Stimulated activated CD8-positive, alpha-beta memory T cell treated with anti-CD3 and anti-CD28 coated beads, Interleukin-4, amount 100 ng/mL, for 4 hours (primary cell): ENCODE measurements at places on chromosomes 4 and X.

DNA sequence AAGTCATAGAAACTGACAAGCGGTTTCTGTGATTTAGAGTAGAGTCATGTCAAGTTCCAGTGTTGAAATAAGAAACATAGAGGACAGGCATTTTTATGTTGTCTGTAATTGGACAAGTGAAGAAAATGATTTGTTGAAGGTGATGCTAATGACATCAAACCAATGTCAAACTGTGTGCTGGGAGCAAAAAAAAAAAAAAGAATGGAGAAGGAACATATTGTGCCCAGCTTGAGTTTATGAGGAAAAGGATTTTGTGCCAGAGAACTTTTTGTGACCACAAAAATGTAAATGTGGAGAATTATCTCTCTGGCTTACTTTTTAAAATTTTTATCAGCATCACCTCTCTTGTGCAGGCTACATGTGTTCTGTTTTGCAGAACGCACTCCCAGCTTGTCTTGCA lies 495.7 kb downstream of the RAPGEF2 start:
- DNase-seq = no peak

DNA sequence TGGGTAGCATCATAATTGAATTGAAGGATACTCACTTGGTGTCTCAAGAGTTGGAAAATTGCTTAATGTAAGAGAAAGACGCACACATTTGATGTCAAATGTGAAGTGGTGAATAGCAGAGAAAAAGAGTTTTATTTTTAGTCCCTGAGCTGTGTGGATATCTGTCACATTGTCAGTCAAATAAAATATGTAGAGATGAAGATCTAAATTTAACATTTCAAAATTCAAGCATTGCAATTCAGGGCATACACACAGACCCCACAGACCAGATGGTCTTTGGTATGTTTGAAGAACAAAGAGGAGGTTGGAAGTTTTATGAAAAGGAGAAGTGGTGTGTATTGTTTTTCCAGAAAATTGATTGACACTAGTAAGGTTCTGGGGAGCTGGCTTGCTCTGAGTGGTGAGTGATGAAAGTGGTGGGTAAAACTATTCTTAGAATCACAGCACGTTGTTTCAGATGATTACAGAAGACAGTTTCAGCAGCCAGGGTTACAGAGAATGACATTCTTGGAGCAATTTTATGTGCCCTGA lies 44.9 kb upstream of the BBS12 start:
- DNase-seq = no peak

DNA sequence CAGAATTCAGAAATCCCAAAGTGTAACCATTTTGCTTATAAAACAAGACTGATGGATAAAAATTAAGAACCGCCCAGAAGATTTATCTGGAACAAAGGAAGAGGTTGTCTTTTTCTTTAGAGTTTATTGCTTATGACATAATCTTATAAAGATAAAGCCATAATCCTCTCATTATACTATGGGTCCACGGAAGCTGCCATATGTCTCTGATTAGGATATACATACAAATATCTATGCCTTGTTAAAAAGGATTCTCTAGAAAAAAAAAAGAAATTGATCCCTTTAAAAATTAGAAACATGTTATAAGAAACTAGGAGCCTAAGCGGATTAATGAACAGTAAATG lies 70.5 kb downstream of the RELL1 start:
- no peak for DNase-seq

GRCh38 chr4:142095886-142096605 lies 459.7 kb downstream of the IL15 start:
- DNase-seq = no peak

DNA sequence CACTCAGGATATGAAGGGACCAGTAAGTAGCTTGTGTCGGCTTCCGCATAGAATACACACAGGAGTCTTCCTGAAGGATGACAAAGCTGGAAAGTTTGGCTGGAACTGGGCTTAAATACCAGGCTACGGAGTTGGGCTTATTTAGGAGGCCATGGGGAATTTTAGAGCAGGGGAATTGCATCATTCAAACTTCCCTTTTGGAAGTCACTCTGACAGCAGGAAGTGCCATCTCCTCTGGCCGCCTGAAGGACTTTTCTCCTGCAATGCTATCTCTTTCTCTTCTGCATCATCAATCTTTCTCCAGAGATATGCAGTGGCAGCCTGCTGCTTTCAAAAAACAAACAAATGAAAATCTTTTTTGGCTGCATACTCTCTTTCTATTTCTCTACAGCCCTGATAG lies 48.4 kb upstream of the PAK3 start:
- no peak for DNase-seq

- no peak for DNase-seq
Observed at GRCh38 chr4:61528595-61528994, 328.5 kb downstream of the ADGRL3 start.

DNA sequence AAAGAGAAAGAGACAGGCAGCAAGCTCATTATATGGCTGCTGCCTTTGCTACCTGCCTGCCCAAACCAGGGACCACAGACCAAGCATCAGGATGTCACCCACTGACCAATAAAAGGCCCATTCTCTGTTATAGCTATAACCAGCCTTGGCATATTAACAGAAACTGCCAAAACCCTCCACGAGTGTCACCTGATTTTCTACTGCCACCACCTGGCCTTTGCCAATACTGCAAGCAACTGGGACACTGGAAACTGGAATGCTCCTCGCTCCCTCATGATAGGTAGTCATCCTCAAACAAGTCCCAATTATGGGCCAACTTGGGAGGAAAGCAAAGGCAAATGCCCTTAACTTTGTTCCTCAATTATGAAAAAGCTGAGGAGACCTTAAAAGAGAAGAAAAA lies 76.0 kb downstream of the SPIN4 start:
- no peak for DNase-seq
